NCI-H1417 treated with DMSO at 0.1 percent for 48 hours (cell line): ENCODE measurements at places on chromosomes 5 and 9.

DNA sequence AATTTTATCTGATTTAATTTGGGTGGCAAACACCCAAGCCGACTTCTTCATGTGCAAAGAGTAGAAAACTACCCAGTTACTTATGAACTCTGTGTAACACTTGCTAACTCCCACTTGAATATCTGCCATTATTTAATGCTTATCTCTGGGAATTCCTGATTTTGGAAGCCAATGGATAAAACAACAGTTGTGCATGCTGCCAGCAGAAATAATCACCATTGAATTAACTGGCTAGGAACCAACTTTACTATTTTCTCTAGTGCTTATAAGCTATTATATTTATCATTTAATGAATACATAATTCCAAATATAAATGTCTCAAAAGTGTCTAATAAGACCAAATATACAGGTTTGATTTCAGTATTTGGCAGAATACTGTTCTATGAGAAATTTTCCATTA is 85.7 kb downstream of the IZUMO3 start:
- no peak for DNase-seq

DNA sequence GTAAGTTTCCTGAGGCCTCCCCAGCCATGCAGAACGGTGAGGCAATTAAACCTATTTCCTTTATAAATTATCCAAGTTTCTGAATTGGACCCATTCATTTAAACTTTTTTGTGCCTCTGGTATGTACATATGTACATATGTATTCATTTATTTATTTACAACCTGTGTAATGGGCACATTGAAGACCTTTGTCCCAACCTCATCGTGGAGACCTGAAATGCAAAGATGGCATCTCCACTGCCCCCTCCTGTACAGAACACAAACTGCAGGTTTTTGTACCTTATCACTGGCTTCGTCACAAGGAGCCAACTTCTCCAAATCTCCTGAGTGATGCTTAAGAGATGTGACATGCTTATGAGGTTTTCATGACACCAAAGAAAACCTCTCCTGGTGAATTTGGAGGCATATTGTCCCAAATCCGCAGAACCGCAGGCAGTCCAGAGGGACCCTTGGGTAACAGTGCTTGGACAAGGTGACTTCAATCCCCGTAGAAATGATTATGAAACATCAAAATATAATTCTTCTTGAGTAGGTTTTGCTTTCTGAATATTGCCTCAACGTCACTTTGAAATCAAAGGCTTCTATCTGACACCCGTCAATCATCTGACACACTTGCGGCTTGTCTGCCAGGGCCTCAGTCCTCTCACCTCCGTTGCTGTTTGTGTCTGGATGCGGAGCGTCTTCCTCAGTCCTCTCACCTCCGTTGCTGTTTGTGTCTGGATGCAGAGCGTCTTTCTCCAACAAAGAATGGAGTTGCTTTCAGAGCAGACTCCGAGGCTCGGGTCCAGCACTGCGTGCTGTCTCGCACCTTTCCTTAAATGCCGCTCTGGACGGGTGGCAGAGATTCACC is 135.0 kb upstream of the IRX4 start:
- DNase-seq: no peak

GRCh38 chr5:52469835-52470234 is 317.9 kb upstream of the ITGA1 start:
- no peak for DNase-seq

DNA sequence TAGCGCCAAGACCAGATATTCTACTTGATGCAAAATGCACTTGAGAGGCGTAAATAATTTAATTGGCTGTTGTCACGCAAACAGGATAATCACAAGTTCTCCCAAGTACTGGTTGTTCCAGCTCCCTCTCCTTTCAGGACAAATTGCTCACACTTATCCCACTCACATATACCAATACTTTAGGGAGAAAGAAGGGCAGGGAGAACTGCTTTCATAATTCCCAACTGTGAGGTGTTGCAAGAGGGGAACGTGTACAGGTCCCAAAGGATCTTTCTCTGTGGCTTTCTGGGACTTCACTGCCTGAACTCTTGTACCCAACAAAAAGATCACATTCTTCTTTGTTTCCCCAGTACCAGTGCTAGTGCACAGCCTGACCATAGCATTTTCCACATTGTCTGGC is 21.5 kb upstream of the TGFBI start:
- DNase-seq: no peak

- no peak for DNase-seq
These were observed 86.1 kb downstream of the HSD17B3 start for GRCh38 chr9:96215841-96216240.

DNA sequence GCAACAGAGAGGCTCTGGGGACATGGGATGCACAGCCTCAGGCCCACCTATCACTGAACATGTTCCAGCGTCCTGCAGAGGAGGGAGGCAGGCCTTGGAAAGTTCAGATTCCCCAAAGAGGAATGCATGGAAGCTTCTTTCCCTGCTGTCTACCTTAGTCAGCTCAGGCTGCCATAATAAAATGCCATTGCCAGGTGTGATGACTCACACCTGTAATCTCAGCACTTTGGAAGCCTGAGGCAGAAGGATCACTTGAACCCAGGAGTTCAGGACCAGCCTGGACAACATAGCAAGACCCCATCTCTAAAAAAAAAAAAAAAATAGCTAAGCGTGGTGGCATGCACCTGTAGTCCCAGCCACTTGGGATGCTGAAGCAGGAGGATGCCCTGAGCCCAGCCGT is 24.5 kb upstream of the TOR1B start:
- DNase-seq: no peak

DNA sequence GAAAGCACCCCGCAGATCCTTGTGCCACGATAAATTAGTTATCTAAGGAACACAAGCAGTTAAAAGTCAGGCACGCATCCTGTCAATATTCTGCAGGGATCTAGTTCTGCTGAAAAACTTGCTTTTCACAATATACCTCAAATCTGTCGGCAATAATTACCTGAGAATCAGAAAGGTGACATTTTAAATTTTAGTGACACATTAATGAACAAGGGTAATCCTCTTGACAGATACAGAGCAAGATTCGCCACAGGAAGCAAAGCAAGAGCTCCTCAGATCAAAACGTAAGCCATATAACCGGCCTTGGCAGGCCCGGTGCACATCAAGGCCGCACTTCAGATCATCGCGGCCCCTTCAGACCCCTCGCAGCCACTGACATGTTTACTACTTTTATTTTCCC is 185.7 kb downstream of the ATPSCKMT start:
- no peak for DNase-seq

DNA sequence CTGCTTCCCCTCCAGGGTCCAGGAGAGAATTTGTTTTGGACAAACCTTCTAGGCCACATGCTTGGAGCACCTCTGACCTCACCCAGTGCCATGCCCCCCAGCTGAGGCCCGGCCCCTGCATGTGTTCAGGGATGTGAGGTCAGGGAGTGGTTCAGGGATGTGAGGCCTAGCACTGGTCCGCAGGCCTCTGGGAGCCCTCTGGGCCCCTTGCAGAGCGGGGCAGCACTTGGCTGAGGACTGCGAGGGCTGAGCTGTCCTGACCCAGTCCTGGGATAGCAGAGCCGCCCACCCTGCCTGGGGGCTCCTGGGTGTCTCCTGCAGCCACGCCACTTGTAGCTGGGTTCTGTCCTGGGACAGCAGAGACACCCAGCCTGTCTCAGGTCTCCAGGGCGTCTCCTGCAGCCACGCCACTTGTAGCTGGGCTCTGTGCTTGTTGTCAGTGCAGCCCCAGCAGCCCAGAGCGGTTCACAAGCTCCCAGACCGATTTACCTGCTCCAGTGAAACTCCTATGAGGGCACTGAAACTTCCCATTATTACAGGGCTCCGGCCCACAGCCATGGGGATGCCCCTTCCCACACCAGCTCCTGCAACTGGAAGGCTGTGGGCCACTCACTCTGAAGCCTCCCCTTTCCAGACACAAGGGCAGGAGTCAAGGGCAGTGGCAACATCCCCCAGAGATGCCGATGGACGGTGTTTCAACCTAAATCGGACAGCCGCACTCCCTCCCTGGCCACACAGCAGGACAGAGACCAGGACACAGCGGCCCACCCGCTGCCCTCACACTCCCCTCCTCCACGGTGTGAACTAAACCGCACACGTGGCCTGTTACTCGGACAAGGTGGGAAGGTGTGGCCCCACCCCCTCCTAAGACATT is 5.4 kb upstream of the CEP72 start:
- DNase-seq: no peak

- no peak for DNase-seq
These were observed 273.4 kb downstream of the CSNK1G3 start for GRCh38 chr5:123785162-123786071.

DNA sequence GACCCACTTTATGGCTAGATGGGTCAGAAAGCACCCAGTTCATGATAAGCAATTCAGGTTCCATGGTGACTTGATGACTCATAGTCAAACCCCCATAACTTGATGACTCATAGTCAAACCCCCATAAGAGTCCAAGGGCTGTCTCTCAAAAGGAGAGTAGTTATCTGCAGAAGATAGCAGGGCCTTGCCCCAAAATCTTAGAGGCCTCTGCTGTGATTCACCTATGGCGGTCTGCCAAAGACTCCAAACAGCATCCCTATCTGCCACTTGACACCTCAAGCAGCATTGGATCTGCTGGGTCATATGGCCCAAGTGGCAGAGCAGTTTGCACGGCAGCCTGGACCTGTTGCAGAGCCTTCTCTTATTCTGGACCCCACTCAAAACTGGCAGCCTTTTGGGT is 395.2 kb upstream of the KIF2A start:
- DNase-seq: no peak

GRCh38 chr9:35910613-35911359 is 1.5 kb downstream of the SPAAR start:
- no peak for DNase-seq

GRCh38 chr9:91176426-91176825 is 185.3 kb downstream of the AUH start:
- no peak for DNase-seq

- no peak for DNase-seq
These were observed 14.8 kb upstream of the SMARCA2 start for GRCh38 chr9:2000314-2000713.

DNA sequence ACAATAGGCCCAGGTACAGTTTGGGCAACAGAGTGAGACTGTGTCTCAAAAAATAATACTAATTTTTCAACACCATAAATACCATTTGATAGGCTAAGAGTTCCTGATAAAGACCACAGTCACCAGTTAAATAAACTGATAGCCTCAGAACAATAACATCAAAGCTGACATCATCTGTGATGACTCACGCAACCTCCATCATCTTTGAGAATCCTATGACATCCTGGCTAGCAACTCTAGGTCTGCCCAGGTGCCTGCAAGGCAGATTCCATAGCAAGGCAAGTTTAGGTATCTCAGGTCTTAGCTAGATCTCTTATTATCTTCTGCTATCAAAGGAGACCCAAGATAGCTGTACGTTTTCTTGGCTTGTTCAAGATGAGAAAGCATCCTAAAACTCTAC is 30.5 kb upstream of the UBAP2 start:
- DNase-seq: no peak
